ENCODE measurements at places on chromosomes 2 and 18.
A peak's percentile ranks its signal among the peaks of the same experiment; 100 is the strongest.

DNA sequence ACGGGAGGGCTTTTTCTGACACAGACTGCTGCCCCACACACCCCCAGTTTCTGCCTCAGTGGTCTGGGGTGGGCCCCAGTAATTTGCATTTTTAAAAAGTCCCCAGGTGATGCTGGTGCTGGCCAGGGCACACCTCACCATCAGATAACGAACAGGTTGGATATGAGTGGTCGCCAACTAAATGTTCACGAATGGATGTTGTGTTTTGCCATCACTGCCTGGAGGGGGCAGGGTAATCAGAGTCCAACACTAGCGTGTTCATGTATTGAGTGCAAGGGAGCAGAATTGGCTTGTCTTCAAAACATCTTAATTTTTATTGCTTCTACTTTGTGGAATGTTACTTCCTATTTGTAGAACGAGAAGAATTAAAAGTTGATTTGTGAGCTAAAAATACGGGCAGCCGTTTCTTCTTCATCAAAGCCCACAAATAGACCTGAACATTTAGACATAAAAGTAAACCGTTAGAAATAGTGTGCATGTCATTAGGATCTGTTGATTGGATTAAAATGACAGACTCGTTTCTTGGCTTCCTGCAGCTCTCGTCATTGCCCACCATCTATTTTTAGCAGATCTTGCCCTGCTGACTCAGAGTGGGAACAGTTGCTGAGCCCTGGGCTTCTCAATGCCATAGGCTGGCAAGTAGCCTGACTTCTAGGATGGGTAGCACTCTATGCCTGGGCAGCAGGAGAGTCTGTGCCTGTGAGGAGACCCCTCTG lies 45.2 kb downstream of the NCK2 start:
- DNase-seq = no peak

- DNase-seq = no peak
Observed at GRCh38 chr2:237604960-237605359, 14.4 kb upstream of the RAB17 start.

GRCh38 chr2:105515581-105516415 lies 116.9 kb upstream of the FHL2 start:
- DNase-seq = no peak

- no peak for DNase-seq
Observed at GRCh38 chr2:216904974-216905373, 45.1 kb upstream of the TNP1 start.

DNA sequence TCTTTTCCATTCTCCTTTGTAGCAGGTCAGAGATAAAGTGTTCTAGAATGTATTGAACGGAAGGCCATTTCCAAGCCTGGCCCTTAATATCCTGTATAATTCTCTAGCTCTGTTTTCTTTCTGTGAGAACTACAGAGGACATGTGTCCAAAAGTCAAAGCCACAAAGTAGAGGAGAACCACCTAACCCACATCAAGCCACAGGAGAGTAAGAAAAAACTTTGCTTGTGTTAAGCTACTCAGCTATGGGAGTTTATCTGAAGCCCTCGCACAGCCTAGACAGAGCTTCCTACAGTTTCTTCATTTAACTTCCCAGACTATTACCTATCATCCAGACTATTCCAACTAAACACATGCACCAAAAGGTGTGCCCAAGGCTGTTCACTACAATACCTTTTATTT lies 22.0 kb downstream of the ADAM17 start:
- no peak for DNase-seq

- DNase-seq = no peak
Observed at GRCh38 chr2:120866483-120867140, 130.9 kb downstream of the GLI2 start.

DNA sequence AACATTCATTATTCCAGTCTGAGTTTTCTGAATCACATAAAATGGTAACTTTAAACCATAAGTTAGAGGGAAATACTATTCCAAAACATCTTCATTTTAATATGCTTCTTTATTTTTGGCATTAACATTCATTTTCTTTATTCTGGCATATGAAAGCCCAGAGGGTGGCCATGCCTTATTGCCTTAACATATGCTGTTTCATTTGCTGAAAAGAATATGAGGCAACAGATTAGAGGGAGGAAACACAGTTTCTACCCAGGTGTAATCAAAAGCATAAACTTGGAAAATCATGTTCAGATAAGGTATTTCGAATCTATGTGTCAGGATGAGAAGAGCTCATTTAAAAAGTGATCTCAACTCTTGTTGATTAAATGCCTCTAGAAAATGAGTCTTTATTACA lies 379.9 kb upstream of the DSEL start:
- DNase-seq = no peak

GRCh38 chr2:3192920-3193319 lies 184.7 kb downstream of the EIPR1 start:
- DNase-seq = no peak

DNA sequence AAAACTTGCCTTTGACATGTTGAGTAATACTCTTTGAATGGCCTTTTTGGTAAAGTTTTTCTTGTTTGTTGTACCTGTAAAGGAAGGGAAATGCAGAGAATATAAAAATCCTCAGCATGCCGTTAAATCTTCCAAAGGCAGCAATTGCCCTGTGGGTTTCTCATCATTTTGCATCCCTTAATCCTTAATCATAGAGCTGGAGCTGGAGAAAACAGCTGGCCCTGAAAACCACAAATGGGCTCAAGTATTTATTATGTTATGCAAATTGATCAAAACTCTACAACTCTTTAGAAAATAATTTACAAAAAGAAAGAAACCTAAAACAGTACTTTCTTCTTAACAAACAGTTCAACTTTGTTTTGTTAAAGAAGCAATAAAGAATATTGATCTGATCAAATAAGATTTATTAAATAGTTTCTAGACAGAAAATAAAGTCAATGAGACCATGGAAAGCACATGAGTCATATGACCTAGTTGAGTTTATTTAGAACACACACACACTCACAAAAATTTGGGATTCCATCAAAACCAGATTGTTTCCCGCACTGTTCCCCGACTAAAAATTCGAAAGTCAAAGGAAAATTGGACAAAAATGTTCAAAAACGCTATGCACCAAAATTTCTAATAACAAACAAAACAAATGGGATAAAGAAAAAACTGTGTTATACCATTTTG lies 309.0 kb downstream of the GULP1 start:
- DNase-seq = no peak

DNA sequence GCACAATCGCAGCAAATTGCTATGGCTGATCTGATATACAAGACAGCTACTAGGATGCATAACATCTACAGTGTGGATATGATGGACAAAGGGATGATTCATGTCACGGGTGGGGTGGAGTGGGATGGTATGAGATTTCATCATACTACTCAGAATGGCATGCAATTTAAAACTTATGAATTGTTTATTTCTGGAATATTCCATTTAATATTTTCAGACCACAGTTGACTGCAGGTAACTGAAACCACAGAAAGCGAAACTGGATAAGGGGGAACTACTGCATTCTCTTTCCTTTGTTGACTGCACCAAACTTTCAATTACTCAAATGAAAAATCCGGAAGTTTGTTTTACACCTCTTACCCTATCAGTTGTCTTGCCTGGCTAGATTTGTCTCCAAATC lies 94.4 kb upstream of the NEUROD1 start:
- DNase-seq = no peak

DNA sequence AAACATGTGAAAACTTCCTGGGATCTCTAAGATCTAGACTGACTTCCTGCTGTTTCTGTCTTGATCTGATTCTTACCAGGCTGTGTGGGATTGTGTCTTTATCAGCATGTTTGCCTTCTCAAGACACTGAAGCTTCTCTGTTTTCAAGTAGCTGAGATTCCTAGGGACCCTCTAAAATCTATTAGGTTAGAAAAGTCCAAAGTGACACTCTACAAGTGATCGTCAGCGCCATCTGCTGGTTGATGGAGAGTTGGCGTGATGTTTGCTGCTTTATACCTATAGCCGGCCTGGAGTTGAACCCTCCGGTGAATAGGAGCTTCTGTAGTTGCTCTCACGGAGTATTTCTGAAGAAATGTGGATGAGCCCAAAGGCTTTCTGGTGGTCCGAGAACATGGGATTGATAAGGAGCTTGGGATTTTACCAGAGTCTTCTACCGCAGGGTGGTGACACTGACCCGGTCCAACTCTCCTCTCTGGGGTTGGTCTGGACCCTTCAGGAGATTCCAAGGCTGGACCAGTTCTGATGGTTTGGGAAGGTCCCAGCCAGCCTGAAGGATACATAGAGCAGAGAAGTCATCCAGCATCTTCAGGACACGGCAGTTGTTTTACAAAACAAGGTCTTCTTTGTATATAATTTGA lies 96.0 kb upstream of the TTC39C start:
- peak; percentile 10 for DNase-seq

DNA sequence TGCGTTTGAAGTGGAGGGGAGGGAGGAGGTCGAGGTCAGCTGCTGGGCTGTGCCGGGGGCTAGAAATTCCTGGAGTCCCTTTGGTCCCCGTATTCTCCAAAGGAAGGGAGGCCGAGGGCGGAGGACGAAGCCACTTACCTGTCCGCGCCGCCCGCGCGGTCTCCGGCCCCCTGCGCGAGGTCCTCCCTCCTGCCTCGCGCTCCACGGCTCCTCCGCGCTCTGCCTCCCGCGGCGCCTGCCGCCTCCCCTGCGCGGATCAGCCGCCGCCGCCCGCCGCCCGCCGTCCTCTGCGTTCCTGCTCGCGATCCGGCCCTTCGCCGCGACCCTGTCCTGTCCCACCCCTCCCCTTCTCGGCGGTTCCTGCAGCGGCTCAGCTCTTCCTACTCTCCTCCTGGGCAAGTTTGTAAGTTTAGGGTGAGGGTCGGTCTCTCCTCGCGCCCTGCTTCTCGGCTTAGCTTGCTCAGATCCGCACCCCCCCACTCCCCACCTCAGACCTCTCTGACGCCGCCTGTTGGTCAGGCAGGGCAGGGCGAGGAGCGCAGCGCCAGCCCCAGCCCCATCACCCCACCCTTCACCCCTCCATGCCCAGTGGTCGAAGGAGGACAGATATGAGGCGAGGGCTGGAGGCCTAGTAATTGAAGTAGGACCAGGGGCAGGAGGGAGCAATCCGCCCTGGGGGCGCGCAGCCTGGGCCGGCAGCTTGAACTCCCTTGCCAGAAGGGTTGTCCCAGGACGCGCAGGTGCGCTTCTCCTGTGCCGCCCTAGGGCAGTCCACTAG lies 9.7 kb upstream of the SKOR2 start:
- no peak for DNase-seq

DNA sequence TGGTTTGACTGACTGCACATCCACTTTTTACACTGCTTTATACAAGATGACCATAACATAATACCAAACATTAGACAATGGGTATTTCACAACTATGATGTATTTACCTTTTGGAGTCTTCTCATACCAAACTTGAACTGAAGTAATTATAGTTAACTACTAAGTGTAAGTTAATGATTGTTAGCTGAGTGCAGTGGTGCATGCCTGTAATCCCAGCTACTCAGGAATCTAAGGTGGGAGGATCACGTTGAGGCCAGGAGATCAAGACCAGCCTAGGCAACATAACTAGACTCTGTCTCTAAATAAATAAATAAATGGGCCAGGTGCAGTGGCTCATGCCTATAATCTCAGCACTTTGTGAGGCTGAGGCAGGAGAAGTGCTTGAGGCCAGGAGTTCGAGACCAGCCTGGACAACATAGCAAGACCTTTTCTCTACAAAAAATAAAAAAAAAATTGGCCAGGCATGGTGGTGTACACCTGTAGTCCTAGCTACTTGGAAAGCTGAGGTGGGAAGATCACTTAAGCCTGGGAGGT lies 44.9 kb upstream of the ORC2 start:
- DNase-seq = no peak

- no peak for DNase-seq
Observed at GRCh38 chr18:61551586-61551985, 218.4 kb downstream of the CDH20 start.

GRCh38 chr18:10142496-10143160 lies 228.8 kb downstream of the VAPA start:
- no peak for DNase-seq

- no peak for DNase-seq
Observed at GRCh38 chr2:110871637-110872036, 139.3 kb downstream of the ACOXL start.

DNA sequence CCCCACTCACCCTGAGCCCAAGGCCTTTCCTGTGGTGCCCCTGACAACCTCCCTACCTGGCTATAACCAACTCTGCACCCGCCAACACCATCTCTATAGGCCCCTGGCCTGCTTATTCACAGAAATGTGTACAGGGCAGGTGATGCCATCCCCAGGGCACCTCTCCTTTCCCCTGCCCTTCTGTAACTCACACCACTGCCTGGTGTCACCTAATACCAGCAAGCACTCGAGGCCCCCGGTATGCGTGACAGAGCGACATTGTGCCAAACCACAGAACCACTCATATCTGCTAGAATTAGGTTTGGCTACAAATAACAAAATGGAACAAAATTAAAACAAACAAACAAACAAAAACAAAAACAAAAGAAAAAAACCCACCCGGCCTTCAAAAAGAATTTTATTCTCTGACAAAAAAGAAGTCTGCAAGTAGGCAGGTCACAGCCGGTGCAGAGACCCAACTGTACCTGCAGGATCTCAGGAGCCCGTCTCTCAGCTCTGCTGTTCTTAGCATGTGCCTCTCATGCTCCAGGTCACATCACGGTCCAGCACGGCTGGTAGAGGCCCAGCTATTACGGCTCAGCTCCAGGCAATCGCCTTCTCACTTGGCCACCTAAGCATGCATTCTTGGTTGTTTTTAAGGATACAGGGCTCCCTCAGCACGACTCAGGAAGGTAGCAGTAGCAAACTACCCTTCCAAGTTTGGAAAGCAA lies 51.4 kb downstream of the FAM178B start:
- no peak for DNase-seq

GRCh38 chr2:157587576-157587975 lies 41.1 kb downstream of the ACVR1C start:
- DNase-seq = peak; percentile 81

DNA sequence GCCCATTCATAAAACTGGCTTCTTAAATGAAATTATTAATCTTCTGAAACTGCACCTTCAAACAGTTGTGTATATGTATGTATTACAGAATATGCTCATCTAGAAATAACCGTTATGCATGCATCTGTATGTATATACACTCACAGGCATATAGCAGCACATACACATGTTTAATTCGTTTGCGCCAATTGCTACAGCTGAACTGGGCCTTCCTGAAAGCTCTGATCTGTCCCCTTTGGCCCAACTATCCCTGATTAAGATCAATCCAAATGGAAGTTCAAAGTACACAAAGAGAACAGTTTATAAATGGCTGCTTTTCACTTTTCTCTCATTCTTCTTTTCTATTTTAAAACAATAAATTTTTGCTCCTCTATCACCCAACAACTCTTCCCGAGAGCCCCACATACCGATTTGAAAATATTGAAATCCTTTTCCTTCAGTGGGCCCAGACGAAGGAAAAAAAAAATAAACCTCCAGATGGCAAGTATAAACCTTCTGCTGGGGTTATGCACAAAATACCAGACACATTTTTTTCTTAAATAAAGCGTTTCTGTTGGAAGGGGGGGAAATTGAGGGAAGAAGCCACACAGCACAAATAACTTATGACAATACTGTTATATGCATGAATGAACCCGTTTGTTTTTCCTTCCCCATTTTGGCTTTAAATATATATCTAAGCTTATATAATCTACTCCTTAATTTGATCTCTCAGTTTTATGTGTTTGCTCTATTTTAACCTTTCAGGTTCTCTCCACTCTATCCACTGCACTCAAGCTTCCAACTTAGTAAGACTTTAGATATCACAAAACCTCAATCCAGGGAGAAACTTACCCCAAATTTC lies 267.3 kb downstream of the TCF4 start:
- no peak for DNase-seq

Data from NCI-H2081 treated with DMSO at 0.1 percent for 48 hours (cell line).